ENCODE measurements at places on chromosomes 5 and 9.

GRCh38 chr9:98316445-98317133 lies 61.1 kb upstream of the TBC1D2 start:
- DNase-seq, result no peak

- DNase-seq, result no peak
Measured at GRCh38 chr5:71695071-71695470, 24.0 kb upstream of the CARTPT start.

DNA sequence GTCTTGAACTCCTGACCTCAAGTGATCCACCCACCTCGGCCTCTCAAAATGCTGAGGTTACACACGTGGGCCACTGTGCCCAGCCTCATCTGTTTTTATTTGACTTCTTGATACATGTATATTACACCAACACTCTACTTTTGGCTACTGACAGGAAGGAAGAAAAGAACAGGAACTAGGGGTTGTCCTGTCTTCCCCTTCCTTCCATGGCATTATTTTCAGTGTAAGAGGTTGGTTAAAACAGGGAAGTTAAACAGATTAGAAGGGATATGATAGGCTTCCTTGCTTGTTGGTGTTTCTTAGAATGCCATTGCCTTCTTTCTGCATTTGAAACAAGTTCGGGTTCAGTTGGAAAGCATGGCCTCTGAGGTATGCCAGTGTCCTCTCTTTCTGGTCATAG lies 312.8 kb downstream of the NDUFS4 start:
- no peak for DNase-seq

DNA sequence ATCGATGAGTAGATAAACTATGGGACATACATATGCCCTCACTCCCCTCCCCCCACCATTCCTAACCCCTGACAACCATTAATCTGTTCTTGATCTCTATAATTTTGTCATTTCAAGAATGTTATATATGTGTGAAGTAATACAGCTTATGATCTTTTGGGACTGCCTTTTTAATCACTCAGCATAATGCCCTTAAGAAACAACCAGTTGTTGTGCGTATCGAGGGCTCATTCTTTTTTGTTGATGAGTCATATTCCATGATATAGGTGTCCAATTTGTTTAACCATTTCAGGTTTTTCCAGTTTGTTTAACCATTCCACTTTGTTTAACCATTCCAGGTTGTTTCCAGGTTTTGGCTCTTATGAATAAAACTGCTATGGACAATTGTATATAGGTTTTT lies 75.6 kb downstream of the ARHGEF28 start:
- no peak for DNase-seq

DNA sequence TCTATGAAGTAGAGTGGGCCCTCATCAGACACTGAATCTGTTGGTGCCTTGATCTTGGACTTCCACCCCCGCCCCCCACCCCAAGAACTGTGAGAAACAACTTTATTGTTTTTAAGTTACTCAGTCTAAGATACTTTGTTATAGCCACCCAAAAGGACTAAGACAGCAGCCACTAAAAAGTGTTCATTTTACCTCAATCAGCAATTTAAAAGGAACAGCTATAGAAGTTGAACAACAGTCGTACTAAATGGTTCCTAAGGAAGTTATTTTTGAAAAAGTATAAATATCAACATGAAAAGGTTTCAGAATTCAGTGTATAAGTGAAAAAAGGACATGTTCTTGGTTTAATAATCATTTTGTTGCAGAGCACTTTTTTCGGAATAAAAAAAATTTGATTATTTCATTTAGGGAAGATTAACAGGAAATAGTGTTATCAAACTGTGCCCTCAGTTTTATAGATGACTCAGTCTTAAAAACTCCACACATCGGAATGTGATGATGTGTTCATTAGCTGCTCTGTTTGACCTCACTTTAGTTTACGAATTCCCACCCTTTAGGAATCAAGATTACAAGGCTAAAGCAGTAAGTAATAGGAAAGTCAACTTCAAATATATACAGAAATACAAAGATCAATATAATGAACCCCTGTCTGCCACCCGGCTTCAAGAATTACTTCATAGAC lies 71.2 kb downstream of the MTAP start:
- no peak for DNase-seq
